ENCODE measurements at places on chromosomes 4 and X. TPM values are rescaled to one million over a fixed set of nuclear protein-coding genes. Genes with fewer than 3 reads are reported as not detected.

Gene MND1
- 26.2 TPM for total RNA-seq

Gene HEPH
- total RNA-seq = 41.4 TPM

Gene PNMA6A
- total RNA-seq = 5.7 TPM

Gene NHSL2
- 7.2 TPM for total RNA-seq

Gene CT45A3
- total RNA-seq = not detected

Gene C1QTNF7
- not detected for total RNA-seq

Gene SPANXN3
- total RNA-seq = not detected

Gene GPR82
- total RNA-seq = not detected

Gene ALB
- not detected for total RNA-seq

Gene TMPRSS11D
- total RNA-seq = not detected

Gene LONRF3
- 0.11 TPM for total RNA-seq

Gene BCLAF3
- 8.4 TPM for total RNA-seq

Gene PABPC1L2A
- 0.73 TPM for total RNA-seq

Gene RHOXF2B
- not detected for total RNA-seq

Gene GAGE2A
- total RNA-seq = not detected

Gene PLK4
- 35.2 TPM for total RNA-seq

Gene TRMT10A
- 3.3 TPM for total RNA-seq

Gene PHEX
- total RNA-seq = 0.15 TPM

Gene GLRA2
- total RNA-seq = not detected

Gene GABRG1
- 0.36 TPM for total RNA-seq

Gene DUSP21
- not detected for total RNA-seq

- DNase-seq = no peak
These were observed 13.1 kb upstream of the EOLA1 start for GRCh38 chrX:149527705-149528104.

DNA sequence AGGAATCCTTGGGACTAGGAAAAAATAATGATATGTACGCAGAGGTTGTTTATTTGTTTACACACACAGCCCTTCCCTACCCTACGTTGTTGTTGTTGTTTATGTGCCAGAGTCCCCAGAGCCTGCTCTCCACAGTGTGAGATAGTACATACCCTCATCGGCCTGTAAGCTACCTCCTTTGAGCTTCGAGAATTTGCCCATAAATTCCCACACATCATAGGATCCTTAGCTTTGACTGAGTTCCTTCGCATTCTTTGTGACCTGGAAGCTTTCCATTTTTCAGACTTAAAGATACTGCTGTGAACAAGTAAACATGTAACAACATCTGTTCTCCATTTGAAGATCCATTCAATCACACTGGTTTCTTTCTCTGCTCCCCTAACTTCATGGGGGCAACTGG is 114.5 kb downstream of the IRF2 start:
- no peak for DNase-seq

- no peak for DNase-seq
These were observed 20.5 kb downstream of the PKD2 start for GRCh38 chr4:88027611-88028608.

DNA sequence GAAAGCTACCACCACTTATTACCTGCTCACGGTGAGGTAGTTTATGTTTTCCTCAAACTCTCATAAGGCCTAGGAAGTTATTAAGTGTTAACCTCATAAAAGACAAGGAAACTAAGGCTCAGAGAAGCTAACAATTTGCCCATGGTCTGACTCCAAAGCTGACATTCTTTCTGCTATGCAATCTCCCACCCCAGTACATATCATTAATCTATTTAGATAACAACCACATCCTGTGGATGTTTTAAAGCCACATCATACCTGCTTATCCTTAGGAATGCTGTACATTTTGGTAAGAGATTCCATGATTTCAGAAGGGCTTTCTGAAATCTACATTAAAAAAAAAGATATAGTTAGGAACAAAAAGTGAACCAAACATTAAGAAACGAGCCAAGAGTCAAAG is 55.4 kb downstream of the HUWE1 start:
- DNase-seq = no peak

- DNase-seq = no peak
These were observed 7.3 kb downstream of the GPR119 start for GRCh38 chrX:130378024-130378669.

DNA sequence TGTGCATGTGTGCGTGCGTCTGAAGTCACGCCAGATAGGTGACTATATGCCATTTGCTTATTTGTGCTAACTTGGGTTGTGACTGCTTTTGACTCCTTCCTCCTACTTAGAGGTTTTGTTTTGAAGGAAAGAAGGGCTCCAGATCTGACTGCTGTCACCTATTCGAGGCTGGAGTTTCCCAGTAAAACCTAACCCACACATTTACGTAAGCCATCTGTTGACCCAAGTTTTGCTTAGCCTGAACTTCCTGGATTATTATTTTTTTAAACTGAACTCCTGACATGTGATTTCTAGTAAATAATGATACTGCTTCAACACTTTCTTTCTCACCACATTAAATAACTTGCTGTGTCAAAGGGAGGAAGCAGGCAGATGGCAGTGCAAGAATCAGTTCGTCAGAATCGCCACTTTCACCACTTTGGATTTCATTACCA is 41.5 kb downstream of the DTHD1 start:
- no peak for DNase-seq

- peak; percentile 73 for DNase-seq
These were observed 134.3 kb downstream of the AMELX start for GRCh38 chrX:11427453-11428071.

GRCh38 chr4:25760518-25761157 is 102.2 kb downstream of the SEL1L3 start:
- DNase-seq = no peak

DNA sequence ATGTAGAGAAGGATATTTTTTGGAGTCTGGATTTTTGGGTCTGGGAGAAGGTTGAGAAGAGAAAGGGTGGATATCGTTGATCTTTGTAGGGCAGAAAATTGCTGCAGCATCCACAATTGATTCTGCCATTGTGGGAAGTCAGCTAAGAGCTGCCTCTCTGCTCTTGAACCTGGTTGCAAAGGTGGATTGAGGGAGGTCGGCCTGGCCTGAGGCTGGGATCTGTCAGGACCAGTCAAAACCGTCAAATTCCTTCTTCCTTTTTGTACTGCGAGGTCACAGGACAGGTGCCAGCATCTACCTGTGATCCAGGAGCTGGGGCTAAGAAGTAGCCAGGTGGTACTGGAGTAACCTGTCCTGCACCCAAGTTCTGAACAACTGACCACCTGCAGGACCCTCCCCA is 93.7 kb downstream of the SHOX start:
- no peak for DNase-seq

- DNase-seq = no peak
These were observed 33.4 kb upstream of the KLHL34 start for GRCh38 chrX:21691512-21692018.

GRCh38 chr4:188612659-188613058 is 473.4 kb downstream of the TRIML1 start:
- DNase-seq = no peak

GRCh38 chr4:80239480-80240150 is 26.8 kb upstream of the FGF5 start:
- no peak for DNase-seq

GRCh38 chrX:72540318-72540717 is 32.3 kb downstream of the HDAC8 start:
- no peak for DNase-seq

- DNase-seq = no peak
These were observed 84.3 kb upstream of the PSAPL1 start for GRCh38 chr4:7518871-7519637.

- no peak for DNase-seq
These were observed 259.1 kb downstream of the C4orf33 start for GRCh38 chr4:129355031-129355430.

GRCh38 chr4:2025817-2026216 is 17.0 kb upstream of the NELFA start:
- no peak for DNase-seq

DNA sequence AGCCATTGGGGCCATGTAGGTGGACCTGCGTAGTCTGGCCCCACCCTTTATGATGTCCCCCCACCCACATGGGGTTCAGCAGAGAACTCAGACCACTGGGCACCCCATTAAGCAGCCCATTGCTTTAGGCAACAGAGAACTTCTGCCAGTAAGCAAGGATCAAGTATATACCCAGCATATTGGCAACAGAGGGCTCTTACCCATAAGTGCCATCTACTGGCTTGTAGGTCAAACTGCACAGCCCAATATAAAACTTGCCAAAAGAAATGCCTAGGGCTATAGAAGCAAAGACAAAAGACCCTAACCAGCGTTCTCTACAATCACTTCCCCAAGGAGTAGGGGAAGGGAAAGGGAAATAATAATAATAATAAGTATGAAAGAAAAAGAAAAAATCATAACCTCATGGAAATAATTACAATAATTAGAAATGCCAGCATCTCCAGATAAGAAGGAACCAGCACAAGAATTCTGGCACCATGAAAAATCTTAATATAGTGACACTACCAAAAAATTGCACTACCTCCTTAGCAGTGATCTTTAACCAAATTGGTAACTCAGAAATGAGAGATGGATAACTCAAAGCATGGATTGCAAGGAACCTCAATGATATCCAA is 1090.7 kb downstream of the FAT4 start:
- no peak for DNase-seq

DNA sequence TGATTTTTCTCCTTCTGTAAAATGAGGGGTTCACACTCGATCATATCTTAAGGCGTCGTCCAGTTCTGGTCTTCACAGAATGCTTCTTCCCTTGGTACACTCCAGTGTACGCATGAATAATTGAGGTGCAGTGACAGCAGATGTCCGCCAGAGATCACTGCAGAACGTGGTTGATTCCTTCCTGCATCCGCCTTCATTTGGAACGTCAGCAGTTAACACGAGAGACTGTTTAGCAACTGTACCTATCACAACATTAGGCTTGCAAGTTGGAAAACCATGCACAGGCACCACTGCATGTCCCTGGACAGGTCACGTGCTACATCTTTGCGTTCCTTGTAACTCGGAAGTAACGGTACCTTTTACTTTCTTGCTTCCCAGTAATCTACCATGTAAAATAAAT is 66.0 kb upstream of the GEMIN8 start:
- DNase-seq = peak; percentile 48

GRCh38 chrX:123489011-123489410 is 243.8 kb downstream of the THOC2 start:
- no peak for DNase-seq

DNA sequence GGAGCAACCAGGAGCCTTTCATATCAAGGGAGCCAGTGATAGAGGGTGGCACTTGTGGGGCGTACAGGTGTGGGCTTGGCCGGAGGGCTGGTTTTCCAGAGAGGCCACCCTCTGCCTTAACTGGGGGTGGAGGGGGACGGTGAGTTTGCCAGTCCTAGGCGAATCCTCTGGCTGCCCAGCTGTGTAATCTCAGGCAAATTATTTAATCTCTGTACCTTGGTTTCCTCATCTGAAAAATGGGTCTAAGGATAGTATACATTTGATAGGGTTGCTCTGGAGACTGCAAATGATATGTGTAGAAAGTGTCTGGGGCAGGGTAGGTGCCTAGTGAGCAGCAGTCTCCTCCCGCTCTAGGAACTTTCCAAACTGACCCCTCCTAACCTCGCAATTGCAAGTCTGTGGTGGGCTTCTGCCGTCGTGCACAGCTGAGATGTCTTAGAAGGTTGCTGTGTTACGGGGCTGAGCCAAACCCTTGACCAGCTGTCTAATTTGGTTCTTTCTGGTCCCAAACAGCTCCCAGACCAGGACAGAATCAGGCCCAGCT is 3.8 kb upstream of the CXCR3 start:
- DNase-seq = no peak

DNA sequence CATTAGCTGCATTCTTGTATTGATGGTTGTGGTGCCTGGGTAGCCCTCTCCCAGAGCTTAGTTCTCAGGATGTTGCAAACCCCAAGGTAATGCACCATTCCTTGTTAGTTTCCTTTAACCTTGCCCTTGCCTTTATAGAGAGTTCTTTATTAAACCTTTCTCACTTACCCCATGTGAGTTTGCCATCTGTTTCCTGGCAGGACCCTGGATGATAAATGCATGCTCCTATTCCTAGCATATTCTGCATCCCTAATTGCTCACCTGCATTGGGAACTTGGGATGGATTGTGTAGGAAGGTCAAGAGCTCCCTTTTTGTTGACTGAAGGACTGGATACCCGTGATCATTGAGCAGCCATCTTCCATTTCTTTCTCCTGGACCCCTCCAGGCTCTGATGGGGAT is 59.9 kb upstream of the AP1S2 start:
- no peak for DNase-seq

DNA sequence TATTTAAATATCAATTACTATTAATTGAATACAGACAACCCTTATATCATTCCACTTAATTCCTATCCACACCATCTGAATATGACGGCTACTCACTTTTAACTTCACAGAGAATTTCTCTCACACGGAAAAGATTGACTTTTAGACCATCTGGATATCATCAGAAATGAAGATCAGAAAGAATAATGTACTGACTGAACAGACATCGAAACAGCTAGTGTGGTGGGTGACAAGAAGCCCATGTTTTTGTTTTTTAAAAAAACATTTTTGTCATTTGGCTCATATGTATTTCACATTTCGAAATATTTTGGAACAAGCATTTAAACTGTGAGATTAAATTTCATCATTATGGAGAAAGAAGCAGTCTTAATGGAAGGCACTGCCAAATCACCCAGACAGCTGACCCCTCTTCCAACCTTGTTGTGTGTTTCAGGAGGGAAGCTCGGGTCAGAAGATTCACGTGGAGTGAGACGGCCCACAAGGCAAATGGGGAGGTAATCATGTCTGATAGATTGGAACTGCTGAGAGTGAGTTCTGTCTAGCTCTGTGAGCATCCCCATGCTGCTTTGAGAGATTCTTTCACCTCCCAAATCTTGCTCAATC is 204.2 kb upstream of the RASGEF1B start:
- no peak for DNase-seq

DNA sequence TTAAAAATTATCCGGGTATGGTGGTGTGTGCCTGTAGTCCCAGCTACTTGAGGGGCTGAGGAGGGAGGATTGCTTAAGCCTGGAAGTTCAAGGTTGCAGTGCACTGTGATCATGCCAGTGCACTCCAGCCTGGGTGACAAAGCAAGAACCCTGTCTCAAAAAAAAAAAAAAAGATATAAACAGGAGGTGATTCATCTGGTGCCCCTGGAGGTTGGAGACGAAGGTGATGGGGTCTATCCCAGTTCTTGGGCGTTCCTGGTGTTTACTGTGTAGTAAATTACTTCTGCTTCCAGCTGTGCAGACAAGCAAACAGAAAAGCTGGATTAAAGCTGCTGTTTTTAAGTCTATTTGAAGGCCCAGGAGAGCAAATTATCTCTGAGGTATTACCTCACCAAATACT is 19.9 kb downstream of the GPKOW start:
- DNase-seq = no peak

Measured in H1 (cell line).